ENCODE measurements at places on chromosomes 12 and 14. TPM values are rescaled to one million over a fixed set of nuclear protein-coding genes. Genes with fewer than 3 reads are reported as not detected.

PEBP1 gene
- 309 TPM for total RNA-seq

PKP2 gene
- total RNA-seq: 29.9 TPM

TAS2R42 gene
- not detected for total RNA-seq

CLEC9A gene
- not detected for total RNA-seq

RNASE7 gene
- not detected for total RNA-seq

KRT6C gene
- not detected for total RNA-seq

IL22 gene
- not detected for total RNA-seq

B4GALNT1 gene
- total RNA-seq: 950 TPM

LRP1-AS gene
- total RNA-seq: not detected

FAM181A gene
- total RNA-seq: not detected

SLC25A21 gene
- total RNA-seq: 2.6 TPM

POTEM gene
- total RNA-seq: not detected

Measured in SJSA1 (cell line).